ENCODE measurements at places on chromosomes 5 and 9.

DNA sequence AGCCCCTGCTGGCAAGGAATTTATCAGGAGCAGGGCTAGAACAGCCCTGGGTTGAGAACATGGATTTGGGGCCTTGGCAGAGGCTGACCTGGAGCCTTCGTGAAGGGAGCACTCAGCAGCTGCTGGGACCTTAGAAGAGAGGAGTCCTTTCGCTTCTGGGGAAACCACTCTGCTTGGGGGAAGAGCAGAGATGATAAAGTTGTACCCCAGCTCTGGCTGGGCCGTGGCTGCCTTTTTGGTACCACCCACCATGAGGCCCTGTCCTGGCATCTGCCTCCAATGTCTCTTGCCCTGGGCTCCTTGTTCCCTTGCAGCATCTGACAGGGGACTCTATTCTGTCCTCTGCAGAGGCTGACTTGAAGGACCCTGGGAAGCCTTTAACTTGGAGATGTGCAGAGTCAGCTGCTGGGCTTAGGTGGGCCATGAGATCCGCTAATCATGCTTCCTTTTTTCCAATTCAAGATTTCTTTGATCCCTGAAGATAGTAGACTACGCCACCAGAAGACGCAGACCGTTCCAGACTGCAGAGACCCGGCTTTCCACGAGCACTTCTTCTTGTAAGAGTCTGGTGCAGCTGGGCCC lies 20.2 kb downstream of the RGS3 start:
- peak; percentile 63 for DNase-seq

- DNase-seq: no peak
Observed at GRCh38 chr5:94992325-94992724, 292.6 kb downstream of the MCTP1 start.

- DNase-seq: no peak
Observed at GRCh38 chr5:99644822-99645221, 716.0 kb upstream of the CHD1 start.

GRCh38 chr9:34710023-34710422 lies at the start of gene CCL21:
Gene CCL21, minus strand, starts transcription at chr9:34710136. Its CDS starts 70 bp downstream, at chr9:34710066.
- DNase-seq: peak; percentile 86

DNA sequence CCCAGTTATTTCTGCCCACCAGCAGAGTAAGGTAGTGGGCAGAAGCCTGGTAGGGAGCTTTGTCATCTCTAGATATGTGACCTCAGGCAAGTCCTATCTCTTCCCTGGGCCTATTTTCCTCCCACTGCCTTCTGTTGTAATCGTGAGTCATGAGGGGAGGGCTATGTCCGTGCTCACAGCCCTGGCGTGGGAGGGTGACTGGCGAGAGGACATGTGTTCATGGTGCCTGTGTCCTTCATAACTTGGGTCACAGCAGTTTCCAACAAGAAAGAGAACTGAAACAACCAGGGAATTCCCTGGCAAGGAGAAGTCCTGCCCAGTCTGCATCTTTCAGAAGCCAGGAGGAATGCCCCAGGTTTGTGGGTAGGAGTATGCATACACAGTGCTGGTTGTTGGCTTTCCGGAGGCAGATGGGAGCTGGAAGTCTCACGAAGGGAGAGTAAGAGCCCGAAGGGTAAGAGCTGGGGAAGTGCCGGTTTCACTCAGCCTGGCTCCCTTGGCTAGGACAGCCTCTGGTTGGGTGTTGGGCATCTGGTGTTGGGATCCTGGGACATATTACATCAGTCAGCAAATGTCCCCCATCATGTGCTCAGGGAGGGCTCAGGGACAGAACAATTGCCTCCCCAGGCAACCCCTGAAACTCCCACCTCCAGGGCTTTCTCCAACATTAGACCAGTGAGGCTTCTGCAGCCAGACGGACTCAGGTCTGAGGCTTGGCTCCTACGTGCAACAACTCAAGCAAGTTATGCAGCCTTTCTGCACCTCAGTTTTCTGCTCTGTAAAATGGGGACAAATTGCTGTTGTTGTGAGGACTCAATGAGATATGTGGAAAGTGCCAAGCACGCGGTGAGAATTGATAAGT lies 4.3 kb upstream of the TIFAB start:
- DNase-seq: peak; percentile 75

- no peak for DNase-seq
Observed at GRCh38 chr5:150637245-150638052, 3.0 kb upstream of the SYNPO start.

GRCh38 chr9:135091545-135091944 lies 4.1 kb downstream of the OLFM1 start:
- no peak for DNase-seq

Data from cardiac septum (tissue), 1 donor.